ENCODE measurements at places on chromosomes 3 and 15.

DNA sequence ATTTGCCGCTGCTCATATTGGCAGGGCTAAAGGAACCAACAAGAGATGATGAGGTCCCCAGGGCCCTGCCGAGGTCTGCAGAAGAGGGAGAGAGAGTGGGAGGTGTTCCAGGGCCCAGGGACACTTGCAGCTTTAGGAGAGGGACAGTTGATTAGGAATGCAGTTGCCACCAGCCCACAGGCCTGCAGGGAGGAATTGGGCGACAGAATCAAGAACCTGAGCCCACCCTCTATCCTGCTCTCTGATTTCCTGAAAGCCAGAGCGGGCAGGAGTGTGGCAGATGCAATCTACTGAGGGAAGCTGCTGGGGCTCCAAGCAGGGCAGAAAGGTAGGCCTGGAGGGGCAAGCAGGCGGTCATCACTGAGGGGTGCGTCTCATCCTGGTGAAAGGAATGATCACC, 12.1 kb upstream of the PRR23E start:
- DNase-seq, result no peak

GRCh38 chr3:68206524-68207117, 552.2 kb upstream of the SUCLG2 start:
- DNase-seq, result no peak

DNA sequence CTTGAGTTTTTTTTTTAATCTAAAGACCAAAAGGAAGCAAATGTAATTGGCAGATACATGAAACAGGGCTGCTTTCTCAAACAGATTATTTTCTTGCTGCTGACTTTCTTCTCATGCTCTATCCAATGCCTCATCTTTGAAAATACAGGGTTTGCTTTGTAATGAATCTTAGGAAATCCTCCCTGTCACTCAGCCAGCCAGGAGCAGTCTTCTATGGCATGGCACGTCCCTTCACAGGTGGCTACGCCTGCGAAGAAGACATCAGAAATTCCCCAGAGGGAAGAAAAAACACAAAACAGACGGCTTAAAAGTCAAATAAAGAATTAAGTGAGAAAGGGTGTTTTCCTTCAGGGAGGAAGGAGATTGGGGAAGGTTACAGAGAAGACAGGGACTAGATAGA, 242.5 kb downstream of the IGSF11 start:
- no peak for DNase-seq

DNA sequence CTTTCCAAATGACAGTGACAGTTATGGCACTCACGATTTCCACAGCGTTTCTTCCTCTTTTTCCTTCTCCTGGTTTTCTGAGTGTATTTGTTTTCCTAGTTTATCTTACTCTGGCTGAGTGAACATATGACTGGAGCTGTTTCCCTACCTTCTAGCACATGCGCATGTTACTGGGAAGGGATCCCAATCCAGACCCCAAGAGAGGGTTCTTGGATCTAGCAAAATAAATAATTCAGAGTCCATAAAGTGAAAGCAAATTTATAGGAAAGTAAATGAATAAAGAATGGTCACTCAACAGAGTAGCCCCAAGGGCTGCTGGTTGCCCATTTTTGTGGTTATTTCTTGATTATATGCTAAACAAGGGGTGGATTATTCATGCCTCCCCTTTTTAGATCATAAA, 23.8 kb downstream of the METTL6 start:
- DNase-seq, result no peak

- DNase-seq, result peak; percentile 38
Measured at GRCh38 chr3:197456261-197457091, 99.3 kb downstream of the BDH1 start.

Data from activated CD8-positive, alpha-beta memory T cell treated with anti-CD3 and anti-CD28 coated beads for 48 hours (primary cell).